ENCODE measurements at places on chromosomes 16 and 17.

GRCh38 chr16:65229191-65229662 is 107.4 kb upstream of the CDH11 start:
- DNase-seq = no peak

DNA sequence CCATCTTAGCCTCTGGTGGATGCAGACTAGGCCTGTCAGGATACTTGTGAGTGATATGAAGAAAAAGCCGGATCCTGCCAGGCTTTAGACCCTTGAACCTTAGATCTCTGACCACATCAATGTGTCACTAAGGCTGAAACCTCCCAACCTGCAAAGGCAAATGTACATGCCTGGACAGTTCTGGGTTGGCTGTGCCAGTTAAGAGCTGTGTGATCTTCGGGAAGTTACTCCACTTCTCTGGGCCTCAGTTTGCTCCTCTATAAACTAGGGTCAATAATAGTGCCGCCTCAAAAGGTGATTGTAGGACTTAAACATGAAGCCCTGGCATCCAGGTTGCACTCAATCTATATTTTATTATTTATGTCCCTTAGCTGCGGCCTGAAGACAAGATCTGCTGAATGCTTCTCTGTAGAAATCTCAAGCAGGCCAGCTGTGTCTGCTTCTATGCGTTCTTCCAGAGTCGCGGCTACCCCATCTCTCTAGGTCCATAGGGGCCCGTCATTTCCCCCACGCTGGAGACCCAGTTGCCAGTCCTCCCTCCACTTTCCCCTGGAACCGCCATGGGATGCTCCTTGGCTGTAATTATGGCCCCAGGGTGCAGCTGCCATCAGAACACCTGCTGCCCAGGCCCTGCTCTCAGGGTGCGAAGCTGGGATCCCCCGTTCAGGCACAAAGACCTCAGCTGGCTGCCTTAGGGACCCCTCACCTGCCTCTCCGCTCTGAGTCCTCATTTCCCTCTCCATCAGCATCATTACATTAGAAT is 50.2 kb downstream of the AKAP1 start:
- DNase-seq = no peak

- DNase-seq = peak; percentile 78
Measured at GRCh38 chr17:49968405-49969133, 421 bp upstream of the DLX4 start.

GRCh38 chr16:73326221-73326620 is 278.3 kb upstream of the ZFHX3 start:
- DNase-seq = no peak

DNA sequence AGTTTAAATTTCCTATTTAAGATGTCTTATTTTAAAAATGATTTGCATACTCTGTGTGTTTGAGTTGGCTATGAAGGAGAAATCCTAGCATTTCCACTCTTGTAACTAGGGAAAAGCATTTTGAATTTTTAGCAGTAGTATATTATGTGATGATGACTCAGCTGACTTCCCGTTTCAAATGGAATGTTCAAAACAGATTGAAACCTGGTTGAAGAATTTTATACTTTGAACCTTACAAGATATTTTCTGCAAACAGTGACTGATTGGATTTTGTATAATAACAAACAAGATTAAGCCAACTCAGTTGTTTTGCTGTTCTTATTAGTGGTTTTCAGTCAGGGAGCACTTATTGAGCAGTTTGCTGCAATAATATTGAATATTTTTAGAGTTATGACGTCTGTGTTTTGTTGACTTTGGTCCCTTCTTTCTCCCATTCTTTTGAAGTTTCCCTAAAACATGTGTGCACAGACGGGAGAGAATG is 8.0 kb downstream of the TNRC6A start:
- DNase-seq = no peak

DNA sequence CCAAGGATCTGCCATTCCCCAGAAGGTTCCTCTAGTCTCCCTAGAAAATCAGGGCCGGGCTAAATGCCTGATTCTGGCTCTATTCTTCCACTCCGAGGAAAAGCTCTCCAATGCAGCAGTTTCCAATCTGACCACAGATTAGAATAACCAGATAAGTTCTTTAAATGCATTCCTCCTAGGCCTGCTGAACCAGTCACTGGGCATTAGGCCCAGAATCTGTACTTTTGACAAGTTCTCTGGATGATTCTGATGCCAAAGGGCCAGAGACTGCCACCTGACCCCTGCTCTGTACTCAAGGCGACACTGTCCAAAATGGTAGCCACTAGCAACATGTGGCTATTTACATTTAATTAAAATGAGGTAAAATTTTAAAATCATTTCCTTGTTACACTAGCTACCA is 22.3 kb downstream of the MAP3K14 start:
- DNase-seq = no peak

- no peak for DNase-seq
Measured at GRCh38 chr16:53689636-53690035, 14.0 kb downstream of the RPGRIP1L start.

GRCh38 chr17:69575346-69575761 is 160.9 kb downstream of the MAP2K6 start:
- DNase-seq = no peak

DNA sequence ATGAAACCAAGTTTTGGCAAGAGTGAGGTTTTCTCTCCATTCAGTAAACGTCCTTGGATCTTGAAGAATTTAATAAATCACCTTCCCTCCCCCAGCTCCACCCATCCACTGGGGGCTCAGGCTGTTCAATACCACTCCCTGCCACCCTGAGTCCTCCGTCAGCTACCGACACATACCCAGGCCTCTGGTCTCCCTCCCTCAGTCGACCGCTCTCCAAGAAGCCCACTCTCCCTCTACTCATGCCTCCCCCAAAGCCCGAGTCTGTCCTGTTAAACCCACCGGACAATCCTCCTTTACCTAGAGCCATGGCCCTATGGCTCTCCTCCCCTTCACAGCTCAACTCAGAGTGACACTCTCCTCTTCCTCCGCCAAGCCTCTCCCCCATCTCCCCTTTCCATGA is 19.7 kb upstream of the SLC4A1 start:
- DNase-seq = no peak

- DNase-seq = peak; percentile 76
Measured at GRCh38 chr16:88566158-88566557, 4.0 kb upstream of the ZC3H18 start.

- peak; percentile 53 for DNase-seq
Measured at GRCh38 chr17:2398655-2399571, 1.9 kb downstream of the MNT start.

- no peak for DNase-seq
Measured at GRCh38 chr17:1939981-1940809, 84.9 kb downstream of the RTN4RL1 start.

DNA sequence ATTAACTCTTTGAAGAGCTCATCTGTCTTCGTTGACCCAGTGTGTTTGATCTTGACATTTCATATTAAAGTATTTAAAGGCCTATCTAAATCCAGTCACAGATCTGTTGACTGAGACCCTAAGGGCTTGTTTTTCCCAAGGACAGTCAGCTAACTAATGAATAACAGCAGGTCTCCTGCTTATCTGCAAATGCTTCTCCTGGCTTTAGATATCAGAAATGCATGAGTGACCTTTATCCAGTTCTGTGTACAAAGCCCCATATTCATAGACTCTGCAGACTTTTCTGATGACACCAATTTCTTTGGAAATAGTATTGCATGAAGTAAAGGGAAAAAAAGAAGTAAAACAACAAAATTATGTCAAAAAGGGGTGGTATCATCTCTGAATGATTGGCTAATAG is 70.3 kb downstream of the YPEL2 start:
- DNase-seq = no peak

Data from stimulated activated naive CD8-positive, alpha-beta T cell treated with anti-CD3 and anti-CD28 coated beads, Interleukin-15, amount 100 ng/mL, for 72 hours (primary cell).